ENCODE measurements at places on chromosomes 4 and X.

DNA sequence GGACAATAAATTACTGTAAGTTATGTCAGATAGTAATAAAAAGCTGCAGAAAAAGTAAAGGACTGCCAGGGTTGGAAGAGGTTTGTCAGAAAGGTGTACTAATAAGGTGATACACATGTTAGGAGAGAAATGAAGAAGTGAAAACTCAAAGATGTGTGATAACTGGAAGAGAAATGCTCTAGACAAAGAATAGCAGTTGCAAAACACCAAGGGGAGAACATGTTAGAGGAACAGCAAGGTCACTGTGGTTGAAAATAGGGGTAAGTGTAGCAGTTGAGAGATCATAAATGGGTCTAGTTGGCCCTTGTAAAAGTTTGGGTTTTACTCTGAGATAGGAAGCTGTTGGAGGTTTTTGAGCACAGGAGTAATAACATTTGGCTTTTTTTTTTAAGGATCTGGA, 46.9 kb downstream of the HSPA4L start:
- DNase-seq = no peak

DNA sequence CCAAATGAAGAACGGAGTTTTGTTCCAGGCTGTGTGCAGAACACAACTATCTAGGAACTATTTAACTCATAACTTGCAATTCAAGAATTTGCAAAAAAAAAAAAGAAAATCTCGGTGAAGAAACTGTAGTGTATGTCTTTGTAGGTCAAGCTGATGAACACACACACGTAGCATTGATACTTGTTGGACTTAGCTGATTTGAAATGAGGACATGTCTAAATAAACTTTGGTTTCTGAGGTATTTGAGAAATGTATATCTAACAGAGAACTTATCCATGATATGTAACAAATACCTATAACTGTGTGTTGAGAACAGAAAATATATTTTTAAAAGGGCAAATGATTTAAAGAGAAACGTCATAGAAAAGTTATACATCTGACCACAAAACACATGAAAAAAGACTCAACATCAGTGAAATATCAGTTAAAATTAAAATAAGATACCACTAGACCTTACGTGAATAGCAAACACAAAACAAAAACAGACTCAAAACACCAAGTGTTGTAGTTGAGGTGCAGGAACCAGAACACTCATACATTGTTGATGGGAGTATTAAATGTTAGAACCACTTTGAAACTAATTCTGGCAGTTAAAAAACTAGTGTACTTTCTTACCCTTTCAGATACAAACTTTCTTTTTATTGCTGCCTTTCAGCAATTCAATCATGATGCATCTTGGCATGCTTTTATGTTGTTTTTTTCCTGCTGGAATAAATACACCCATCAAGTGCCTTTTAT, 1535.8 kb upstream of the PCDH10 start:
- no peak for DNase-seq

- no peak for DNase-seq
These were observed 198.3 kb upstream of the FAT4 start for GRCh38 chr4:125116431-125116830.

DNA sequence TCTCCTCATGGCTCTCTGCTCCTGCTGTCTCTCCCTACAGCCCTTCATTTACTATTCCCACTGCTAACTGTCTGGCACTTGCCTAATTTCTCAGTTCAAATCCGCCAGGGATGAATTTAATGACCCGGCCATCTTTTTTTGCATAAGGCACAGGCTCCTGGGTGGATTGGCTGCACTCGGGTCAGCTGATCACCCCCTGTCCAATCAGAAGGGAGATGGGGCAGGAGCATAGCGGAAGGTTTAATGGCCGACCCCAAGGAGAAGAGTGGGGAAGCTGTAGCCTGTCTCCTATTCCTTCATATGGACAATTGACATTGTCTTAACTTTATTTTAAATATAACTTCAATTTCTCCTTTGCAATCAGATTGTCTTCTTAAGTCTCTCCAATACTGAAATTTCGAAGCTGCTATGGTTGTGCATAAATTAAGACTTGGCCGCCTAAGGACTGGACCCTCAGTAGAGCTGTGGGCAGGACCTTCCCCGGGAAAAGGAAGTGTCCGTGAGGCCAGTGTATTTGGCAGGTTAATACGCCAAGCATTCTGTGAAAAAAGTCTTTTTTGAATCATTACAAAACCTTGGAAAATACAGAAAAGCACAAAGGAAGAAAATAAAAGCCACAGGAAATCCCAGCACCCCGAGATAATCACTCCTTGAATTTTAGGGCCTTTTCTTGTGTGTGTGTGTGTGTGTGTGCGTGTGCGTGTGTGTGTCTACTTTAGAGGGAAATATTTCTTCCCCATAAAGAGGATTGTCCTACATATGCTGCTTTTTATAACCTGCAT, 55.5 kb downstream of the SMIM20 start:
- no peak for DNase-seq

DNA sequence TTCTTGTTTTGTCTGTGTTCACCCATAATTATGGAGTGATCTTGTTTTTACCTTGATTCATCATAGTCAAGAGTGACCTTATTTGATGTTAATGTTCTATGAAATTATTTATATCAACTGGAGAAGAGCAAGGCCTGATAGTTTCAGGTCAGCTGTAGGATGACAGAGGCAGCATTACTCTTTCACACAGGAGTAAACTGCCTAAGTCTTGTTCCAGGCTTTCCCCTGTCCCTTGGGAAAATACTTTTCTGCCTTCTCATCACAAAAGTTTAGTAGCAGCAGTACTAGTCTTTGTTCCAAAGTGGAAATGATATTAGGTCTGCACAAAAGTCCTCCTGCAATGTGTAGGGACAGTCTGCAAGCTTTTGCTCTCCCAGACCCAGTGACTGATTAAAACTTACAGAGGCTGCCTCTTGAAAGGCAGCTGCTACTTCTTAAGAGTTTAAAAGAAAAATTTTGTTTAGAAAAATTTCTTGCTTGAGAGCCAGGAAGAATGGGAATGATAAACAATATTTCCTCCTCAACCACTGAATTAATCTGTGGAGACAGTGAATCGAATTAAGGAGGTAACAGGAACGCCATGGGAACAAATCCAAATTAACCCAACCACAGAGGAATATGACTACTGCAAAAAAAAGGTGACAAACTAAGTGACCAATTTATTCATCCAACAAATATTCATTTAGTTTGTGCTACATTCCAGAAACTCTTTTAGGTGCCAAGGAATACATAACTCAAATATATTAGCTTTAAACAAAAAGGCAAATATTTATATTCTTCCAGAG, 991.4 kb upstream of the PABPC4L start:
- no peak for DNase-seq

DNA sequence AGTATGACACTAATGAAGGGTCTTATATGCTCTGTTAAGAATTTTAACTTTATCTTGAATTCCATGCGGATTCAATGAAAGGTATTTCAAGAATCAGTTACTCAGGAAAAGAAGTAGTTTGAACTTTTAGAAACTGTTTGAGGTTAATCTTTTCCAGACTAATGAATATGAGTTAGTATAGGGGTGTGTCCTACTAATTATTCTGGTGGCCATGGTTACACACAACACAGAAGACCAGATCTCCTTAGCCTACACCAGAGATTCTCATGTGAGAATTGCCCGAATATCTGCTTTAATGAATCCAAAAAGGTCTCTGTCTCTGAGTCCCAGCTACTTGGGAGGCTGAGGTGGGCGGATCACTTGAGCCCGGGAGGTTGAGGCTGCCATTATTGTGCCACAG, 100.4 kb downstream of the MMRN1 start:
- no peak for DNase-seq

DNA sequence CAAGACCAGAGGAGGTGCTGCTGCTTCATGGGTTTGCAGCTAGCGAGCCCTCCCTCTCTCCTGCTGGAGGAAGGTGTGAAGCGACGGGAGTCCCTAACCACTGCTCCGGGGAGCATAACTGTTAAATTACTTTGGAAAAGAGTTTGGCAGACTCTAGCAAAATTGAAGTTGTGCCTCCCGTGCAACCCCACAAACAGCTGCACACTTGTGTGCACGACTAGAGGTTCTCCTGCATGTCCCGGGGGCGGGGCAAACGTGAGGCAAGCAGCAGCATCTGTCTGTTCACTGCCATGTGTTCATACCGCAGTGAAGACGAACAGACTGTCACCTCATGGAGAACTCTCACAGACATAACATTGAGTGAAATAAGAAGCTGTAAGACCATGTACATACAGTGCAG, 34.5 kb downstream of the TNIP2 start:
- DNase-seq = no peak

DNA sequence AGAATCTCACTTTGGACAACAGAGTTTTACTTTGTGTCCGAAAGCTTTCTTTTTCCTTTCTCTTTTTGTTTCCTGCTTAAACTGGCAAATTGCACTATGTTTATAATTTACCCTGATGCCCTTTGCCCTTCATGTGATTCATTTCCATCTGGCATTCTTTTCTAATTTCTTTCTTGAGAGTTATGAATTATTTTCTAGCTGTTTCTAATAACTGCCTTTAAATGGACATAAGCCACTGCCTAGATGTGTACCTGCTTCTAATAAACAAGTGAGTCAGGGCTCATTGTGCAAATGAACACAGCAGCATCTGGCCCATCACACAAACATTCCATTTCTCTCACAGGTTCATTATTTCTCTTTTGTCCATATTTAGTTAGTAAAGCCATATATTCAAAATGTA, 242.3 kb upstream of the GPRIN3 start:
- no peak for DNase-seq

DNA sequence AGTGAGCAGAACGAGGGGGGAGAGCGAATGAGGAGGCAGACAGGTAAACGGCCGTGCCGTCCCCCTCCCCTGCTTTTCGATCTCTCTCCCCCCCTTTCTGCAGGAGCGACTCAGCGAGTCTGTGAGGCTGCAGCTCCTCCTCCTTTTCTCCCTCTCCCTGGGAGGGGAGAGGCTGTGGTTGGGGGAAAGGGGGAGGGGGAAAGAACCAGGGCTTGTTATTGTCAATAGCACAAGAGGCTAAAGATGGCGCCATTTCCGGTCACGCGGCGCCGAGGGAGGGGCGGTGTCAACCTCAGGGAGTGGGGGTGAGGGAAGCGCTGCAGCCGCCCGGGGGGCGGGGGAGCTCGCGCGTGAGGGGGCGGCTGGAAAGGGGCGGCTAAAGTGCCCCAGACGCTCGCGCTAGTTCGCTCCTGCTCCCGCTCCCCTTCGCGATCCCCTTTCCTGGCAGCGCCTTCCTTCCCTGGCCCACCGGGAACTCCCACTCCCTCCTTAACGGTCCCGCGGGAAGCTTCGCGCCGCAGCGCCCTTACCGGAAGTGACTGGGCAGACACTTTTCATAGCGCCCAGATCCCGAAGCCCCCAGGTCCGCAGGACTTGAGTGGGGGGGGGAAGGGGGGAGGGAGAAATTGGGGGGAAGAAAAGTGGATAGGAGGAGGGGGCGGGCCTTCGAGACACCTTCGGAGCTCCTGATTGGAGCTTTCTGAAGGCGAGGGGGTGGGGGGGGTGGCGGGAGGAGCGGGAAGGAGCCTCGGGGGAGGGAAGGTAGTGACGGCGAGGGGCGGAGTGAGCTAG, at the start of gene CUL4B:
Gene CUL4B (minus strand): TSS at position 121 of the 792 bp plus-strand sequence. CDS start 324 bp downstream, outside the sequence.
- peak; percentile 94 for DNase-seq
